ENCODE measurements at places on chromosomes 7 and 10.

DNA sequence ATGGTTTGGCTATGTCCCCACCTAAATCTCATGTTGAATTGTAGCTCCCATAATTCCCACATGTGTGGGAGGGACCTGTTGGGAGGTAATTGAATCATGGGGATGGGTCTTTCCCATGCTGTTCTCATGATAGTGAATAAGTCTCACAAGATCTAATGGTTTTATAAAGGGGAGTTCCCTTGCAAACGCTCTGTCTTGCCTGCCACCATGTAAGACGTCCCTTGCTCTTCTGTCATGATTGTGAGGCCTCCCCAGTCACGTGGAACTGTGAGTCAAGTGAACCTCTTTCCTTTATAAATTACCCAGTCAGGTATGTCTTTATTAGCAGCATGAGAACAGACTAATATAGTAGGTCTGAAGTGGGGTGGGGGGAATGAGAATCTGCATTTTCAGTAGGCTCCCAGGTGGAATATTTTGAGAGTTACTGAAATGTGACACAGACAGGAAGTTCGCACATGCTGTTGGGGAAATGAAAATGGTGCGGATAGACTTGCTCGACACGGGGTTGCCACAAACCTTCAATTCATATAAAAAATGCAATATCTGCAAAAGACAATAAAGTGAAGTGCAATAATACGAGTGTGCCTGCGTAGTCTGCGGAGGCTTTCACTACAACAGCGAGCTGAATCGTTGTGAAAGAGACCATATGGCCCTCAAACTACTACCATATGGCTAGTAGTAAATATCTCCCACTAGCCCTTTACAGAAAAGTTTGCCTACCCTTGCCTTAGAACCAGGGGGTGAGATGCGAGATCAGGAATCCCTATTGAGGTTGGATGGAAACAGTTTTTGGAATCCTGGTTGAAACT is 166.1 kb downstream of the GRK5 start:
- DNase-seq: no peak

DNA sequence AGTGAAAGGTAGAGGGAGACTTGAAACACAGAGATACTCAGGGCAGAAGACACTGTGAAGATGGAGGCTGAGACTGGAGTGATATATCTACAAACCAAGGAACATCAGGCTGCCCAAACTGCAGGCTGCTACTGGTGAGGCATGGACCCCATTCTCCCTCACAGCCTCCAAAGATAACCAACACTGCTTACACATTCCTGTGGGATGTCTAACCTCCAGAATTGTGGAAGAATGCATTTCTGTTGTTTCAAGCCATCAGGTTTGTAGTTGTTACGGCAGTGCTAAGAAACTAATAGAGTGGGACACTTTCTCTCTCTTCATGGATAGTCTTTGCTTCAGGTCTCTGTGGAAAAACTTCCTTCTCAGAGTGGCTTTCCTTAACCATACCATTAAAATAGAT is 182.6 kb upstream of the TMEM106B start:
- no peak for DNase-seq

GRCh38 chr7:76372984-76373833 is 14.4 kb upstream of the YWHAG start:
- DNase-seq: no peak

DNA sequence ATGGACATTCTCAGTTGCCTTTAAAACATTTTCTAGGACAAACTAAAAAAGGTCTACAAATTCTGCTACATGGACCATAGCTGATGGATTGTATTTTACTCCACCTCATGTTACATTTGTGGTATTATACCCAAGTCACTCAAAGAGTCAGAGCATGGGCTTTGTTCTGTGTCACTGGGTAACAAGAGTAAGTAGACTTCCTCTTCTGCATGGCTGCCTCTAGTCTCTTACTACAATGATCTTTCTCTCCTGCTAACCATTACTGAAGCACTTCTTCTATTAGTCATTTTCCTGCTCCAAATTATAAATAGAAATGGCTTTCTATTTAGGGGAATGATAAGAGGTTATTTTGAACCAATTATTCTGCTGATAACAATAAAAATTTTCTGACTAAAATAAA is 727.4 kb upstream of the NRP1 start:
- no peak for DNase-seq

DNA sequence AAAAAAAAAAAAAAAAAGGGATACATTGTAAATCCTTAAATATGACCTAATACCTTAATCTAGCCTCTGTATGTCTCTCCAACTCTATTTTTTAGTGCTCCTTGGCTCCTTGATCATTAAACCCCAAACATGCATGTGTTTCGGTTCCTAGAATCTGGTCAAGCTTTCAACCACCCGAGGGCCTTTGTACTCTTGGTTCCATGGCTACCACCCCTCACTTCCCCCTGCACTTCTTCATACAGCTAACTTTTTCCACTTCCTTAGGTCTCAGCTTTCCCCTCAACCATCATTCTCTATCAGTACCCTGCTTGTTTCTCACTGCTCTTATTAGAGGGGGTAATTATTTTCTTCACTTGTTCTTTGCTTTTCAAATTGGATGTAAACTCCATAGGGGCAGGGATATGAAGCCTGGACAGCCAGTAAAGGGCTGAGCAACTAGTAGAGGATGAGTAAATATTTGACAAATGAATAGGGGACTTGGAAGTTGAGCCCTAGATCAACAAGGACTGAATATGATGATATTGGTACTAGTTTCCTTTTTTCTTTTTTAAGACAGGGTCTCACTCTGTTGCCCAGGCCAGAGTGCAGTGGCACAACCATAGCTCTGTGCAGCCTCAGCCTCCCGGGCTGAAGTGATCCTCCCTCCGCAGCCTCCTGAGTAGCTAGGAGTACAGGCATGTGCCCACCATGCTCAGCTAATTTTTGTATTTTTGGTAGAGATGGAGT is 4.3 kb upstream of the GDI2 start:
- no peak for DNase-seq

GRCh38 chr7:134935701-134936100 is 50.6 kb upstream of the AGBL3 start:
- DNase-seq: no peak

- DNase-seq: no peak
Measured at GRCh38 chr10:117132751-117133231, 5.3 kb downstream of the VAX1 start.

GRCh38 chr10:26090762-26091161 is 125.8 kb upstream of the GAD2 start:
- no peak for DNase-seq

DNA sequence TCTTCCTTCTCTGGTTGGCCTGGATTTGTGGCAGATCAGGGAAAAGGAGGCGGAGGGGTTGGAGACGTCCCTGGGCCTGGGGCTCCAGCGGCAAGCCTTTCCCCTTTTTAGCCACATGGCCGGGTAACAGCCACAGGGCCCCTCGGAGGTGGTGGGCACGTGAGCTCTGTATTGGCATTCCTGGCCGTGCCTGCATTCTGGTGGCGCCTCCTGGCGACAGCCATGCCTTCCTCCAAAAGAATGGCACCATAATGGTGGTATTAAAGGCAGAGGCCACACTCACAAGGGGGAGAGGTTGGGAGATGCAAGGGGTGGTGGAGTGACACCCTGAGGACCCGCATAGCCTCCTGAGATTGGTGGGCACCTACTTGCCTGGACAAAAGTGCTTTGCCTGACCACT is 3.0 kb upstream of the AQP1 start:
- no peak for DNase-seq

GRCh38 chr10:112952282-112953173 is 2.5 kb downstream of the TCF7L2 start:
- DNase-seq: no peak

DNA sequence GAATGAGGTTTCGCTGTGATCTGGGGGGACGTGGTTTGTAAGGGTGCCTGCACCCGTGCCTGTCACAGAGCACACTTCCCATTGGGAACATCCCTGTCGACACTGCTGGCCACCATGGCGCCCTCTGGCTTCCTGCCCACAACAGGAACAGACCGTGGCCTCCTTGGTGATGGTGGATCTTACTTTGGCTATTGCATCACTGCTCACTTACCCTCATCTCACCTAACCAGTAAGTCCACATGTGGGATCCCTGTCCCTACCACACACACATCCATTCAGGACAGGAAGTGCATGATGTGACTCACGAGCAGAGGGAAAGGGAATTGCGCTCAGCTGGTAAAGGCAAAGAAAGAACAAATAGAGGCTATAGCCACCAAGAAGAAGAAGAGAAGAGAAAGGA is 26.2 kb upstream of the SEC61G start:
- no peak for DNase-seq

DNA sequence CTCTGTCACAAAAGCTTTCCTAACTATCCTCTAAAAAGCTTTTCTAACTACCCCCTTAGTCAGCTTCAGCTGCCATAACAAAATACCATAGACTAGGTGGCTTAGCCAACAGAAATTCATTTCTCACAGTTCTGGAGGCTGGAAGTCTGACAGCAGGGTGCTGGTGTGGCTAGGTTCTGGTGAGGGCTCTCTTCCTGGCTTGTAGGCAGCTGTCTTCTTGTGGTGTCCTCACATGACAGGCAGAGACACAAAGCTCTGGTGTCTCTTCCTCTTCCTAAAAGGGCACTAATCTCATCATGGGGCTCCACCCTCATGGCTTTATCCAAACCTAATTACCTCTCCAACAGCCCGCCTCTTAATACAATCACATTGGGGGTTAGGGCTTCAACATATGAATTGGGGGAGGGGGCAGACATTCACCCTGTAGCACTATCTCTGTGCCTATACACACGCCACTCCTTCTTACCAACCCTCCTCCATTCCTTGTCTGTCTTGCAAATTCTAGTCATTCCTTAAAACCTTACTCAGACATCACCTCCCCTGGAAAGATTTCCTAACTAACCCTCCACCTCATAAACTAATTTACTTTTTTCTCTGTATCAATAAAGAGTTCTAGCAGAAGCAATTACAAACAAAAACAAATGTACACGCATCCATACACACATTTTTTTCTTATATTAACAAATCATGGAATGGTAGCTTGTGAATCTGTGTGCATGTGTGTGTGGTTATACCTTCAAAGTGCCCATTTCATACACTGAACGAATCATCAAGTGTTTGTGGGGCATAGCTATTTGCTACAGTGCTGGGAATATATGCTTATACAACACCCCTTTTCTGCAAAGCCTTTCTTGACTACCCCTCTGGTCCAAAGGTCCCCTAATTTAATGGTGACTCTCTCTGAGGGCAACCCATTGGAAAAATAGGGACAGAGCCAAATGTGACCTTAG is 26.4 kb downstream of the RHOBTB1 start:
- DNase-seq: no peak
